KBM-7 (cell line): ENCODE measurements at places on chromosomes 6 and 20.

GRCh38 chr6:56486681-56487080, 156.0 kb downstream of the DST start:
- no peak for DNase-seq

DNA sequence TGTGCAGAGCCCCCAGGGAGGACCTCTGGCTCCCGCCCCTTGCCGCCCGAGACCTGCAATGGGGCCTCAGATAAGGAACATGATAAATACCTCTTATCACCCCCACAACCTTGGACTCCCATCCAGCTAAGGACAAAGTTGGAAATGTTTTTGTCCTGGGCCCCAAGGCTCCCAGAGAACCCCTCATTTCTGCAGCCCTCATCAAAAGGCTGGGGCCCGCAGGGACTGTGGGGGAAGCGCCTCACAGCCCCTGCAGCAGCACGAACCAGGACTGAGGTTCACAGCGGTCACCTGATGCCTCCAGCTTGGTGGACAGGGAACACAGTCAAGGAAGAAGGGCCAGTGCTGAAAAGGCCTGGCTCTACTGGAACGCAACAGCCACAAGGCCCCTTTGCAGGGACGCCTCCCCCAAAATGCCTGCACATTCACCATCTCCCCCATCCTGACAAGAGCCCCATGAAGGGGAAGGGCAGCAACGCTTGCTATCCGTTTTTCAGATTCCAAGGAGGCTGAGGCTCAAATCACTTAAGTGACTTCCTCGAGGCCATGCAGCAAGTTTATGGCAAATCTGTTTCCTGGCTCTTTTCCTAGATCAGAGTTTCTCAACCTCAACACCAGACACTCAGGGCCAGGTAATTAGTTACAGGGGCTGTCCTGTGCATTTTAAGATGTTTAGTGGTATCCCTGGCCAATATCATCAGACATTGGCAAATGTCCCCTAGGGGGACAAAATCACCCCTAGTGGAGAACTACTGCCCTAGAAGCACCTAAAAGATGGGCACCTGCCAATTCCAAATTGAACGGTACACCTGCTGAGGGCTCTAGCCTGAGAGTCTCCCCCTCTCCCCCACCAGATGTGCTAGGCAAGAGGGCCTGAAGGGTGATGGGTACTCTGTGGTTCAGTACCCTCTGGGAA, 10.6 kb downstream of the TFEB start:
- DNase-seq = no peak

DNA sequence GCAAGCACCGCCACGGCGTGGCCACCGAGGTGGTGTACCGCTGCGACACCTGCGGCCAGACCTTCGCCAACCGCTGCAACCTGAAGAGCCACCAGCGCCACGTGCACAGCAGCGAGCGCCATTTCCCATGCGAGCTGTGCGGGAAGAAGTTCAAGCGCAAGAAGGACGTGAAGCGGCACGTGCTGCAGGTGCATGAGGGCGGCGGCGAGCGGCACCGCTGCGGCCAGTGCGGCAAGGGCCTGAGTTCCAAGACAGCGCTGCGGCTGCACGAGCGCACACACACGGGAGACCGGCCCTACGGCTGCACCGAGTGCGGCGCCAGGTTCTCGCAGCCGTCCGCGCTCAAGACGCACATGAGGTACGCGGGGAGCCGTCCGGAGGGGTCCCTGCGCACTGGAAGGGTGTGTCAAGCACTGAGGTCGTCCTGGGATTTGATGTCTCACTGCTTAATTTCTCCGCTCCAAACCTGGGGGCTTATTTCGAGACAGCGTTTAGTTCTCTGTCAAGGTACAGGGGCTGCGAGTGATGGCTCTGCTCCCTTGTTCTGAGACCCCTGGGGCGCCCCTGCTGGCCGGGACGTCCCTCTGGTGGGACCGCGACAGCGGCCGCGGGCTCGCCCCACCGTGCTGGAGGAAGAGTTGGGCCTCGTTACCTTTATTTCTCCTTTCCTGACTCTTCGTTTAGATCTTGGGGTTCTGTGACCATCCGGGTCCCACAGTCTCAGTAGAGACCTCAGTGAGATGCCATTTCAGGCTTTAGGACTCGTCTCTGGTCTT, 3.6 kb downstream of the GZF1 start:
- DNase-seq = no peak

- no peak for DNase-seq
These were observed 102.6 kb upstream of the GJE1 start for GRCh38 chr6:142030115-142030619.

- no peak for DNase-seq
These were observed 369.7 kb upstream of the FLRT3 start for GRCh38 chr20:14707026-14707680.

- peak; percentile 43 for DNase-seq
These were observed 12.5 kb upstream of the TMEM30A start for GRCh38 chr6:75296811-75297779.

DNA sequence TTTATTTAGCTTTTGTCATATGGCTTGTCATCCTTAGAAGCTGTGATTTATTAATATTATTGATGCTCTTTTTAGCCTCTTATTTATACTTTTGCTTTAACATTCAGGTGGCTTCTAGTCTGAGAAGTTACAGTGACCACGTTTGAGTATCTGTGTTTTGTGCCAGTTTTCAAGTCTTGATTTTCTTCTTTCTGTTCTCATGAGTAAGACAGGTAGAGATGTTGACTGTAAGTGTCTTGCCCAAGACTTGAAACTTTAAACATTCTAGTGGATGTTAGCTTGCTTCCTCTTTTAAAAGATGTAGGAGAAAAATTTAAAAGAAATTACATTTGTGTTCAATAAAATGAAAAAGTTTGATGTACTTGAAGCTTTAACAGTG, 122.6 kb downstream of the LRRC1 start:
- no peak for DNase-seq

DNA sequence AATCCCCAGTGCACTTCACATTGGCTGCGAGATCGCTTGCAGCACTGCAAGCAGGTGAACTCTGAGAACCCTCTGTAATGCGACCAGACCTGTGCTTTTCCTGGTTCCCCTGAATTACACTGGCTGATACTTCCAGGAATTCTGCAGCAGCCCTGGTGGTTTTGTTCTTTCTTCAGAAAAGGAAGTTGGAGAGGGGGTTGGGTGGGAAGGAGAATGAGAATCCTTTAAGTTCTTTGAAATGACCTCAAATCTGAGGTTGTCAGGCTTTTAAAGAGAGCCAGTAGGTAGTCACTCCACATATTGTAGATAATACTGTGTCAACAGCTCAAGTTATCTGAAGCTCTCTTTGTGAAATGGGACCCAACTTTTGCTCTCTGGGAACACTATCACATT, 62.4 kb downstream of the GCNT2 start:
- DNase-seq = peak; percentile 55

DNA sequence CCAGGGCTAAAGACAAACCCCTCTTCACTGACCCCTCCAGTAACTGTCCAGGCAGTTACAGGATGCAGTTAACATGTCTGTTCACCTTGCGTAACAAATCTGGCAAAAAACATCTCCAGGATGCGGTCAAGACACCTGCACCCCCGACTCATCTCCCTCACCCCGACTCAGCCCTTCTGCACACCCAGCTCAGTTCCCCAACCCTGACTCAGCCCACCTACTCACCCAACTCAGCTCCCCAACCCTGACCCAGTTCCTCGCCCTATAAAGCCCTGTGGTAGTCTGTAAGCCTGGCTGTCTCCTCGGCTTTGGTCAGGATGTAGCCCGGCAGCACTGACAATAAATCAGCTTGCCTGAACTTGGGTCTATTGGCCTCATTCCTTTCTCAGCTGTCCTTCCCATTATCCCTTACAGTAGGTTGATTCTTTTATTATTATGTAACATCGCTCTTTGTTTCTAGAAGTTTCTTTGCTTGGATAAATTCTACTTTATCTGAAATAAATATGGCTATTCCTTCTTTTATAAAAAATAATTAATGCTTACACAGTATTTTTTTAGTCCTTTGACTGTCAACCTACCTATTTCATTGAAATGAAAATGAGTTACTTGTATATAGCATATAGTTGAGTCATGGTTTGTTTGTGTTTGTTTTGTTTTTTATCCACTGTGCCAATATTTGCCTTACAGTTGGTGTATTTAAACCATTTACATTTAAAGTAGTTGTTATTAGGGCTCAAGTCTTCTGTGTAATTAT, 12.9 kb upstream of the ADTRP start:
- DNase-seq = no peak

DNA sequence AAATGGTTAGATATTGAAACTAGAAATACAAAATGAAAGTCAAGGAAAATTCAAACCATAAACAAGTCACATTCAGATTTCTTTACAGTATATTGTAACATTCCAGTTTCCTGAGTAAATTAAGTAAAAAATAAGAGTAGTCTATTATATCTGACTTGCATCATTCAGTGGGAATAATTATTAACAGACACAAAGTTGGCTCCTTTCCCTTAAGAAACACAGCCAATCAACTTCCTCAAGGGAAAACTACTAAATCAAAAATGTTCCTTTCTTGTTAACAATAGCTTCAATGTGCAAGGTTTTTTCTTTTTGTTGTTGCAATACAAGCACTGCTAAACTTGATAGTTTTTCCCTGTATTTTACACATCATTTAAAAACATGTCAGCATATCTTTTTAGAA, 33.2 kb downstream of the DNAAF9 start:
- no peak for DNase-seq

GRCh38 chr6:141321493-141322347, 811.0 kb upstream of the GJE1 start:
- DNase-seq = no peak

- DNase-seq = peak; percentile 9
These were observed 51.9 kb downstream of the VGLL2 start for GRCh38 chr6:117317261-117317660.

GRCh38 chr20:45138561-45139300, 14.5 kb upstream of the WFDC12 start:
- DNase-seq = peak; percentile 67

- no peak for DNase-seq
These were observed 499.3 kb downstream of the CDKAL1 start for GRCh38 chr6:21033575-21034026.

DNA sequence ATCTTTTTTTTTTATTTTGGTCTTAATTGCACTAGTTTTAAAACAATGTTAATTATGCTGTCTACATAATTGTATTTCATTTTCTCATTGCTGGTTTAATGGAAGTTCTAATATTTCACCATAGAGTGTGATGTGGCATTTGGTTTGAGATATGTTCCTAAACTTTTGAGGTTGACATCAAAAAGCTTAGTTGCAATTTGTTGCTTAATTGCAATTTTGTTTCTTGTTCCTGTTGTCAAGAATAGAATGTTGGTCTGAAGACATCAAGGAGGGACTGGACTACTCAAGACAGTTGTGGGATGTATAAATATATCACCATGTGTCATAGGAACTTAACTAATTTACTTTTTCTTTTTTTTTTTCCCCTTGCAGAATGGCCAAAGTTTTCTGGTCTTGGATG, 12.5 kb downstream of the HSF2 start:
- no peak for DNase-seq

DNA sequence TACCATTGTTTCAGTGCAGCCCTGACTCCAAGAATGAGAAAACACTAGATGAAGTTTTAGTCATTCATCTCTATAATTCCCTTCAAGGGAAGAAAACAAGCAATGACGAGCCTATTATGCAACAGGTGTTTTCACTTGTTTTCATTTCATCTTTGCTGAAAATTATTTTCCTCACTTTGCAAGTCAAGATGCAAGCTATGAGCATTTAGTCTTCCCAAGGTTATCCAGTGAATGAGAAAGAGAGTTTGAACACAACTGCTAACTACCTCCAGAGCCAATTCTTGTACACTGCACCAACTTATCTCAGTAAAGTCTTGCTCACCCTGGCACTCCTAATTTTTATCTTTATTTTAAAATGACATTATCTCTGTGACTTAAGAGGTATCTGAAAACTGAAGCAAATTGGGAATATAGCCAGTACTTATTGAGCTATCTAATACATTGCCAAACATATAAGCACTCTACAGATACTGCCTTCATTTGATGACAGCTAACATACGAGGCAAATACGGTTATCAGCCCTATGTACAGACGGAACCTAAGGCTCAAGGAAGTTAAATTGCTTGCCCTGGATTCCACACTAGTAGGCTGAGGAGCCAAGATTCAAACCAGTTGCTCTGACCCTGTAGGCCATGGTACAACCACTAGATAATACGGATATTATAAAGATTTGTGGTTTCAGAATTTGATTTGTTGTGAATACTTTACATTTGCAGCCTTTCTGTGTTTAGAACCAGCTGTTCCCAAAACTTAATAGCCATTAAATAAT, 36.8 kb downstream of the MOXD1 start:
- no peak for DNase-seq
